ENCODE measurements at places on chromosomes 5 and 9.

DNA sequence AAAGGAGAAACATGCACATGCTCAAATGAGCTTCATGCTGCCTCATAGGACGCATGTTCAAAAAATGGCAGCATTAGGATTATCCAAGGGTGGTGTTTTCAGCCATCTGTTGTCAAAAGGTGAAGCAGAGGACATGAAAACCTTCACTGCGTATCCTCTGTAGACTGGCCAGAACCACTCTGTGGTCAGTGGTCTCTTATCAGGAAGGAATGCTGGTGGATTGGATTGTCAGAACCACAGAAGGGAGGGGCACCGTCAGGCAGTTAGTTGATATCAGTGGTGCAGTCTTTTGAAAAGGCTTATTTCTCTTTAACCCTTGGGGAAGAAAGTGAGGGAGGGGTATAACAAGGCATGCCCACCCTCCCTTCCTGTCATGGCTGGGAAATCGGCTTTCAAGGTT lies 100.1 kb downstream of the FBXL7 start:
- no peak for DNase-seq

DNA sequence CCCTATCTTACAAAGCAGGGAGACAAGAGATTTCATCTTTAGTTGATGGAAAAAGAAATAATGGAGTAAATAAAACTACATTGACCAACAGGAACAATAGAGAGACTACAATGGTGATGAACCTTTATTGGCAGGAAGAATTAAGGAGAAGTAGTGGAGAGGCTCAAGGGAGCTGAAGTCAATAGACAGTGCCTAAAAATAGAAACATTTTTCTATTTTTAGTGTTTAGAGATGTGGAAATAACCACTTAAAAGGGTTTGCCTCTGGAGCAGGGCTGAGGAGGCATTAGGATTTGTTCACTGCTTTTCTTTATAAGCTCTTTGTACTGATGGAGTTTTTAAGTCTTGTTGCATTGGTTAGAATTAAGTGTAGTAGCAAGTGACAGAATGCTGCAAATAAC lies 98.4 kb upstream of the ERCC6L2 start:
- no peak for DNase-seq

DNA sequence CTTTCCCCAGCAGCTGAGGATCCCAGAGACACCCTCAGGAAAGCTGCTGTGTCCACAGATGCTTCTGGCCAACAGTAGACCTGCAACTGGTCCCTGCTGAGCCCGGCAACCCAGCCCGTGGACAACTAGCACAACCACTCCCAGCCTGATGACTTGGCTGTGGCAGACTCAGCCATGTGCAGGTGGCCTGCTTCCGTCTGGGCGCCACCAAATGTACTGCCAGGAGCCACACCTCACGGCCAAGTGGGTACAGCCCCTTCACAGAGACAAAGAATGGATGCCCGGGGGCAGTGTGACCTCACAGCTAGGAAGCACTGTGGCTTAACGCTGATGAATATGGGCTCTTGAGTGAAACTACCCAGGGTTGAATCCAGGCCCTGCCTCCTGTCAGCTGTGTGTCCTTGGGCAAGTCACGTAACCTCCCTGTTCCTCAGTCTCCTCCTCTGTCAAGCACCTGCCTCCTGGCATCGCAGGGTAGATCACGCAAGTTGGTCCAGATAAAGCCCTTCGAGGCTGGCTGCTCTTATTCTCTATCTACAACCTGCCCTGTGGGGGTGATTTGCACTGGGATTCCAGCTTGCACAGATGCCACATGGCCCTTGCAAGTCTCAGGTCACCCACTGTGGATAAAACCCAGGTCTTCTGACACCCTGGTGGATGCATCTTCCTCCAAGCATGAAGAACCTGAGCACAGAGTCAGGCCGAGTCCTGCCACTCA lies 225.0 kb downstream of the PBX3 start:
- no peak for DNase-seq

- DNase-seq, result no peak
These were observed 7.0 kb downstream of the CRAT start for GRCh38 chr9:129103595-129103965.

- DNase-seq, result no peak
These were observed 139.2 kb upstream of the PALM2AKAP2 start for GRCh38 chr9:109640580-109641371.

- DNase-seq, result no peak
These were observed 52.4 kb downstream of the CDC14B start for GRCh38 chr9:96567203-96567700.

GRCh38 chr5:53601570-53601969 lies 41.1 kb downstream of the NDUFS4 start:
- no peak for DNase-seq

DNA sequence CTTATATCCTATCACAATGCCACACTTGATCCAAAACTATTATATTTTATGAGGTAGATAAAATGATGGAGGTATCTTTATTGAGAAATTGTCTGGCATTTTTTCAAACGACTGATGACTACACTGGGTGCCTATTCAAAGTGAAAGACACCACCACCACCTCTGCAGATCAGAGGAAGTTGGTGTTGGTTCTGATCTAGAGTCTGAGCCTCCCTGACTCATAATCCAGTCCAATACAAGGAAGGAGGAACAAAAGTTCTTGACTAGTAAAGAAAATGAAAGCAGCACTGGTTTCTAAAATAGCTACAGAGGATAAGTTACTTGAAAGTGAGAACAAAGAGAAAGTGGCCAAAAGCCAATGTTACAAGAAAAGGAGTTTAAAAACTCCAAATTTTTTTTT lies 139.9 kb downstream of the RFX3 start:
- peak; percentile 6 for DNase-seq

DNA sequence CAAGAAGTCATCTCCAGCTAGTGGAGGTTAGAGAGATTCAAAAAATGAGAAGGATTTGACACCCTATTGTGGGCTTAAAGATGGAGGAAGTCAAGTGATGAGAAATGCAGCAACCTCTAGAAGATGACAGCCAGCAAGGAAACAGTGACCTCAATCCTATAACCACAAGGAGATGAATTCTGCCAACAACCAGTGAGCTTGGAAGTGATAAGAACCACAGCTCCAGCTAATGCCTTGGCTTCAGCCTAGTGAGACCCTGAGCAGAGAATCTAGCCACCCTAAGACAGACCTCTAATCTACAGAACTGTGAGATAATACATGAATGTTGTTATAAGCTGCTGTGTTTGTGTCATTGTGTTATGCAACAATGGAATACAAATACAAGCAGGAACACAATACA lies 262.4 kb downstream of the GRIA1 start:
- DNase-seq, result no peak

DNA sequence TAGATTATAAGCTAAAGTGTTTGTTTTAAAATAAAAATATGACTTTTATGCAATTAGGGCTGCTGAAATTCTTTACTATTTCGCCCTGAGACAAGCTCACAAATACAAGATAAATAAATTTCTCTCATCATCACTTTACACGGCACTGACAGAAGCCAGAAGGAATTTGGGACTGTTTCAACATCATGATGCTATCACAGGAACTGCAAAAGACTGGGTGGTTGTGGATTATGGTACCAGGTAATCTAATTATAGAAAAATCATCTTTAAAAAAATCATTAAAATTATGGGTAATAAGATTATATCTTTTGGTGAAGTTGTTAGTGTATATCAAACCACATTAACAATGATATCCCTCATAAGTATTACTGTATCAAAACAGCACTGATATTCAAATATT lies 95.0 kb downstream of the MAN2A1 start:
- no peak for DNase-seq

- DNase-seq, result no peak
These were observed 399.5 kb downstream of the ENC1 start for GRCh38 chr5:74240783-74241750.

DNA sequence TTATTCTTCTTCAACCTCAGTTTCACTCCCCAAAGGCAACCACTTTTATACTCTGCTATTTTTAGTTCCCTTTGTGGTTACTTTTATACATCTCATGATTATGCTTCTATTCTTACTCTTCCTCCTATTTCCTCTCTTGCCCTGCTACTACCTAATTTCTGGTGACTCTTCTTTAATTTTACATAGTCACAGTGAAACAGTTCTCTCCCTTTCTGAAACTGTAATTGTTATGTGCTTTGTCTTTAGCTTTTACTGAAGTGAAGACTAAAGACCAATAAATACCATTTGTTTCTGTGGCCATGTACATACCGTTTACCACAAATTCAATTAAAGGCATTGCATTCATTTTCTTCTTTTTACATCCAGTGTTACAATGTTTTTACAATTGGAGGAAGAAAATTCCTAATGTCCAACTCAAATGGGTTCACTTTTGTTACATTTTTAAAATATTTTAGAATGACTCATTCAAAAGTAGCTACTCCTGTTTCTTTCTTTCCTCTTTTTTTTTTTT lies 410.6 kb downstream of the PSAT1 start:
- no peak for DNase-seq

DNA sequence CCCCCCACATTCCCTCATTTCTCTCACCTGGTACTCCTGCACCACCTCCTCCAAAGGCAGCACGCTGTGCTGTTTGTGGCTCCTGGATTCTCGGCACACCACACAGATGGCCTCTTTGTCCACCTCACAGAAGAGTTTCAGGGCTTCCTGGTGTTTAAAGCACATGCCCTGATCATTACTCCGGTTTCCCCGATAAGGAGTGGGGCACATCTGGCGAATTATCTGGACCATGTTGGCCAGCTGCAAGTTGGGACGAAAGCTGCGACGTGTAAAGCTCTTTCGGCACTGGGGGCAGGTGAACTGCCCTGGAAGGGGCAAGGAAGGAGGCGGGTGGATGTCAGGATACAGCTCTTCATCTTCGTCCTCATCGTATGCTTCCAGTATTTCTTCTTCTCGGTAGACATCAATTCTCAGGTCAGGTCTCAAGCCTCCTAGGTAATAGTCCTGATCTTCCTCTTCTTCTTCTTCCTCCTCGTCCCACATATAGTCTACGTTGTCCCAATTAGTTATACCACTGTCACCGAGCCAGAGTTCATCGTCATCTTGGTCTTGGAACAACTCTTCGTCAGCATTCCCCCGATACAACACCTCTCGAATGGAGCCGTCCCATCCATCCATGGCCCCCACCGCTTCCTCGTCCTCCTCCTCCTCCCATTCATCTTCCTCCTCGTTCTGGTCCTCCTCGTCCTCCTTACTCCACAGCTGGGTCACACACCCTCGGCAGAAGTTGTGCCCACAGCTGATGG lies 796 bp downstream of the TRIM52 start:
- DNase-seq, result no peak

GRCh38 chr9:128419061-128419925 lies 1.4 kb upstream of the CERCAM start:
- DNase-seq, result no peak

DNA sequence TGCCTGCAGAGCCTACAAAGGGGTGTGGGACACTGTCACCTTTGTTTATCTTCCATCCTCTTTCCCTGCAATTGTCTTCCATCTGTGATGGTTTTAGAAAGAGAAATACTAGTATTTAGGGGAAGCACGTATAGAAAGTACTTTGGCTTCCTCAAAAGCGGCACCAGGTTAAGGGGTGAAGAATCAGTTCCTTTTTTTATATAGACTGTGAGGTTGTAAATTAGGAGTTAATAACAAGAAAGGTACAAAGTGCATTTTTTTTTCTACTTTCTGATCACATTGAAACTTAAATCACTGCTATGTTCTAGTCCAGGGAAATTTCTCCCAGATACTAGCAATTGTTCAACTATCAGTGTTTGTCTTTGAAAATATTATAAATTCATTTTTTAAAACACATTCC lies 219.3 kb downstream of the CEMIP2 start:
- no peak for DNase-seq

GRCh38 chr9:109499631-109500410 lies 1.7 kb upstream of the PTPN3 start:
- no peak for DNase-seq

GRCh38 chr9:18009902-18010301 lies 431.0 kb downstream of the SH3GL2 start:
- no peak for DNase-seq

DNA sequence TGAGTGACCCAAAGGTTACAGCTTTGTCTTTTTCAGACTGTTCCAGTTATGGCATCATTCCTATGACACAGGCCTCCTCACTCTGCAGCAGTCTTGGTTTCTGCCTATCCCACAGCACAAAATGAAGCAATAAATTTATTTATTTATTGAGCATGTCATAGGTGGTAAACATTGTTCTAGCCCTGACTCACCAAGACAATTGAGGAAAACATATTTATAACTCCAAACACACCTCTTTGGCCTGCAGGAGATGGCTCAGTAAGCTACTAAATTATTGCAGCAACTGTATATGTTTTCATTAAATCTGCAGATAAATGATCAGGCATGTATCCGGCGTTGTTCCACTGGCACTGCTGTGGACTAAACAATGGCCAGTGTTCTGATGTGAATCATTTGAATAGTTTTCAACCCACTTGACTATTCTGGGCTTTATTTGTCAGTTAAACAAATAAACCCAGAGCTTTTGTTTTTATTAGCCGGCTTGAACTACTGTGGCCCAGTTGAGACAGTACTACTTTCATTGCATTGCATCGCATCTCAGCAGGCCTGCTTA lies 83.2 kb downstream of the FOXD1 start:
- no peak for DNase-seq

DNA sequence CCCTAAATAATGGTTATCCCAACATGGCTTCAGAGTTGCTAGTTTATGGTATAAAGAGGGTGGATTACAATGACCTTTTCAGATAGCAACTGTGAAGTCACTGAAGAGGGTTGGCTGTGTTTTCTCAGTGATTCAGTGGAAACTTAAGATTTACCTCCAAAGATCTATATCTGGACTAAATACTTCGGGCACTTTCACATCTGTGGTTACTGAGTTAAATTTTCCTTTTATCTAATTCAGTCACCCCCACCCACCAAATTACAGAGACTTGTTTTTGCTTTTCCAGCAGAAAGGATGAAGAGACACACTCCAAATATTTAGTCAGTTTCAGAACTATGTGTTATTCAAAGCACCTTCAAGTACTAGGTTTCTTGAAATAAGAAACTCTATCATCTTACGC lies 573.2 kb downstream of the CCDC171 start:
- DNase-seq, result no peak

GRCh38 chr5:130536691-130537090 lies 628.4 kb downstream of the HINT1 start:
- DNase-seq, result no peak

DNA sequence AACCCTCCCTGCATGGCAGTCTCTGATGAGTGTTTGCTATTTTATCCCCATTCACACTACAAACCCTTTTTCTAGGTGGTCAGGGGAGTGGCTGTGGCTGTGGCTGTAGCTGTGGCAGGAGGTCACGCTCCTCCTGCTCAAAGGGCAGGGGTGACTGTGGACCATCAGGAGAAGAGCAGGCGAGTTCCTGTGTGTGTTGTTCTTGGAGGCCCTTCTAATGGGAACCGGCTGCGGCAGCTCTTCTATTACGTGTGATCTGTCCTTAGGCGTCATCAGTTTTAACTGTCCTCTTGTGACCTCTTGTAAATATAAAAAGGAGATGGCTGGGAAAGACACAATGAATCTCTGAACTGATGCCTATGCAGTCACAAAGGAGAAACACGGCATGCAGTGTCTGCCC lies 65.1 kb downstream of the ANKH start:
- no peak for DNase-seq

GRCh38 chr5:167889276-167889675 lies 402.2 kb upstream of the WWC1 start:
- no peak for DNase-seq

GRCh38 chr9:21507483-21507790 lies 25.3 kb upstream of the IFNE start:
- no peak for DNase-seq

GRCh38 chr5:109563189-109563588 lies 126.5 kb upstream of the MAN2A1 start:
- no peak for DNase-seq

All from CD4-positive, alpha-beta T cell treated with Interleukin-6 at 100 ng/mL for 8 hours (primary cell).